Spinal cord (tissue), 10 donors: ENCODE measurements at places on chromosomes 16 and 17. TPM values are rescaled to one million over a fixed set of nuclear protein-coding genes. Genes with fewer than 3 reads are reported as not detected.

CTF1 gene
- total RNA-seq: 0.79 TPM

TMEM235 gene
- total RNA-seq: 1.2 TPM

OTOP3 gene
- not detected for total RNA-seq

CSH1 gene
- not detected for total RNA-seq

NPIPA3 gene
- total RNA-seq: 0.88 TPM

NPIPB6 gene
- total RNA-seq: 2.5 TPM

IKZF3 gene
- 0.30 TPM for total RNA-seq

ANKRD11 gene
- total RNA-seq: 38.2 TPM

HAPSTR1 gene
- 64.3 TPM for total RNA-seq

TMC7 gene
- 3.1 TPM for total RNA-seq

CMTM4 gene
- 64.3 TPM for total RNA-seq

IL21R gene
- 0.30 TPM for total RNA-seq

HLF gene
- 127 TPM for total RNA-seq

SLFN14 gene
- total RNA-seq: 0.50 TPM

RNU2-1 gene
- total RNA-seq: not detected

TRIM72 gene
- 0.50 TPM for total RNA-seq

RPUSD1 gene
- 9.3 TPM for total RNA-seq

CBX2 gene
- 4.1 TPM for total RNA-seq

IGFALS gene
- total RNA-seq: not detected

USH1G gene
- 0.20 TPM for total RNA-seq

SULT1A1 gene
- 73.9 TPM for total RNA-seq

CTRB2 gene
- not detected for total RNA-seq

PDK2 gene
- 32.6 TPM for total RNA-seq

ATF7IP2 gene
- 12.3 TPM for total RNA-seq

CHD9NB gene
- total RNA-seq: 2.5 TPM
